LNCaP clone FGC (cell line): ENCODE measurements at places on chromosomes 3 and 15.

DNA sequence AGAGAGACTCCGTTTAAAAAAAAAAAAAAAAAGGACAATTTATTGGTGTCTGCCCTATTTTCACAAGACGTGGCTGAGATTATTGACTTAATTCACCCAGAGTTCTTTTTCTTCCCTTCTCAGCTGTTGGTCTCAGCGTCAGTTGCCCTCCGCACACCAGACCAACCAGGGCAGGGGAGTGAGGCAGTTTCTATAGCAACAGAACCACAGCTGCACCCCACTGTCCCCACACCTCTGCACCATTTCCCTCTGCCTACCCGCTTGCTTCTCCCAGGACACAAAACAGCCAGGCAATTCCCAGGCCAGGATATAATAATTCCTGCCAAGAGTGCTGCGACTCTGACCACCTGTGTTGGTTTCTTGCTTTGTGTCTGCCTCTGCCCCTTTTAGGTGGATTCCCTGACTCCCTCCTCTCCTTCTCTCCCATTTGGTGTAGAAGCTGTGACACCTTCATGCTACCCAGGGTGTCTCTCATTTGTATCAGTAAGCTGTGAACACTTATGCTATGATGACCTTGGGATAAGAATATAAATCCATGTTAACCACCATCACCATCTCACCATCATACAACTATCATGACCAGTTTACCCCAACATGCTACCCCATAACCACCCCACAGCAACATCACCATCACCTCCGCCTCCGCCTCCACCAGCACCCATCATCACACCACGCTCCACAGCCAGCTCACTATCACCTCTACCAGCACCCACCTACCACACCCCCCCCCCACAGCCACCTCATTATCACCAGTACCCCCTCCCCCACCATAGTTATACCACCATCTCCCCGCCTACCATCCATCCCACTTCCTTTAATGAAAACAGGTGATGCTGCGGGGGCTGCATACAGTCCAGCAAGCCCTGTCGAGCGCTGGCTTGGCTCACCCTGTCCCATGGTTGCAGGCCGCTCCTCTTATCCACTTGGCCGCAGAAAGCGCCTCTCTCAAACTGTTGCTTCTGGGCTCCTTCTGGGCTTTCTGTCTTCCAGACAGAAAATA, 589 bp downstream of the EPB42 start:
- DNase-seq, result no peak

DNA sequence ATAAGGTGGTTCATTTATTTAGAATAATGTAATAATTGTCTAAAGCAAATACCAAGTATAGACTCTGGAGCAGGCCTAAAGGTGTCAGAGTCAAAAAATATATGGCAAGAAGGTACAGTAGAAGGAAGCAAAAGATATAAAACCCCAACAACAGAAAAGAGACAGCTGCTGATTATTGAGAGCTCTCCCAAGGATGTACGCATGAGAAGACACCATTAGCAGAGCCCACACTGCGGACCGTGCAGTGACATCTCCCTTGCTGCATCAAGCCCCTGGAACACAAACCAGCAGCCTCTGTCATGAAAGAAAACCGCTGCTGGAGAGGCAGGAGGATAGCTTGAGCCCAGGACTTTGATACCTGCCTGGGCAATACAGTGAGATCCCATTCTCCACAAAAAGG, 18.0 kb upstream of the SLC6A20 start:
- no peak for DNase-seq

GRCh38 chr3:4532535-4533112, 39.5 kb downstream of the ITPR1 start:
- DNase-seq, result no peak

DNA sequence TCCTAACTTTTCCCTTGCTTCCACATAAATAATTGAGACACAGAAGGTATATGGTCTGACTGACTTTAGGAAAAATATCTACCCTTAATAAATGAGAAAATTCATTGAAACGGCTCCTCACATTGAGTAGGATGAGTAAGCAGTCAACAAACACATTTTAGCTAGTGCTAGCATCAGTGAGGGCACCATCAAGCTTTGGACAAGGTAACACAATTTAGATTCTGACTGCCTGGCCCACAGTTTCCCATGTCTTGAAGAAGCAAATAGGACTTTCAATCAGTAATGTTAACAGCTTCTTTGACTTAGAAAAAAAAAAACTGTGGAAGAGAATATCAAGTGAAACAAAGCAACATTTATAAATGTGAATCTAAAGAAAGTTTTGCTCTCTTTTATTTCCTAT, 70.1 kb upstream of the MBNL1 start:
- DNase-seq, result no peak

DNA sequence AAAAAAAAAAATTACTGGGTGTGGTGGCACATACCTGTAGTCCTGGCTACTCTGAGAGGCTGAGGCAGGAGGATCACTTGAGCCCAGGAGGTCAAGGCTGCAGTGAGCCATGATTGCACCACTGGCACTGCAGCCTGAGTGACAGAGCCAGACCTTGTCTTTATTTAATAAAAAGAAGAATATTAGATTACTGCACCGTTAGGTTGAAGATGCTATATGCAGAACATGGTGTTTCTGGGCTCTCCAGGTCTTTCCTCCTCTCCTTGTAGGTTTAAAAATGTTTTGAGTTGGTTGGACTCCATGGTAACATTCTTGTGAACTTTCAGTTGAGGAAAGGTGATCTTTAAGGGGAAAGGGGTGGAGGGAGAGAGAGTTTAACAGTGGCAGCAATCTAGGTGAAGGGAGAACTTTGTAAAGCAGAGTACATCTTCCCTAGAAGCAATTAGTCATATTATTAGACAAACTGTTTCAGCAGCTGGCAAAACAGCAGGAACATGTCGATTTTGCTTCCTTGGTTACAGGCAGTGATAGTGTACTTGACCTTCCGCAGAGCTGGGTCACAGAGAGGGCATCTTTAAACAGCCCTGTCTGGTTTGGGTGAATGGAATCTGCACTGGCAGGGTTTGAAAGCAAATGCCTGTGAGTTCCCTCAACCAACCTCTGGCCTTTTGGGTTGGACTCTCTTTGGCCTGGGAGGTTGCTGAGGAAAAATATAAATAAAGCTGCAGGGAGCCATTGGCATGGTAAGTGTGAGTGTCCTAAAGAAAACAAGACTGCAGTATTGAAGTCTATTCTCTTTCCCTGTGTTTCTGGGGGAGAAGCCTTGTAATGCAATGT, 42.8 kb downstream of the NR2C2 start:
- DNase-seq, result peak; percentile 46

DNA sequence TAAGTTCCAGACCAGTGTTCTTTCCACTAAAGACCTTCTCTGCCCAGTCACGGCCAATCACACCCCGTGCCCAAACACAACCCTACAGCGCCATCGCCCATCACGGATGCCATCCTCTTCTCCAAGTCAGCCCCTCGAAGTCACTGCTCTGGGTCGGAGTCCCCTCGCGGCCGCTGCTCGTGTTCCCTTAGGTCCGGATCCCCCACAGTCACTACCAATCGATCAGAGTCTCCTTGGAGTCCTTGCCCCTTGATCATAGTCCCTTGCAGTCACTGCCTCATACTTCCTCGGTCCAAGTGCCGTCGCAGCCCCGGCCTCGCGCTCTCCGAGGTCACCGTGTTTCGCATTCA, 461 bp downstream of the PCYT1A start:
- no peak for DNase-seq

DNA sequence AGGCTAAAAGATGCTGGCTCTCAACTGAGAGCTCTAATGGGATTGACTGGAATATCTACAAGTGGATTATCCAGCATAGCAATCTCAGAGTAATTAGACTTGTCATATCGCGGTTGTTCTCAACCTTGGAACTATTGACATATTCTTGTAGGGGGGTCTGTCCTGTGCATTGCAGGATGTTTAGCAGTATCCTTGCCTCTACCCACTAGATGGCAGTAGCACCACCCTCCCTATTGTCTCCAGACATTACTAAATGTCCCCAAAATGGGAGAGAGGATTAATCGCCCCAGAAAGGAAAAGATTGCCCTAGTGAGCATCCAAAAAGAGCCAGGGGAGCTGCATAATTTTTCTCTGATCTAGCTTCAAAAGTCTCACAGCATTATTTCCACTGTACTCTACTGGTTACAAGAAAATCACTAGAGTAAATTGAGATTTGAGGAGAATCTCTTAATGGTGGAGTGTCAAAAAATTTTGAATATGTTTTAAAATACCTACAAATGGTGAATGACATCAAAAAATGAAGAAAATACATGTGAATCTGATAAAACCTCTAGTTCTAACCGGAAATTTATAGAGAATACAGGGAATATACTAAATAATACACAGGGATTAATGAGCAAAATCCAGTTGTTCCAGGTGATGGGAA, 388.2 kb upstream of the AGTR1 start:
- DNase-seq, result no peak

DNA sequence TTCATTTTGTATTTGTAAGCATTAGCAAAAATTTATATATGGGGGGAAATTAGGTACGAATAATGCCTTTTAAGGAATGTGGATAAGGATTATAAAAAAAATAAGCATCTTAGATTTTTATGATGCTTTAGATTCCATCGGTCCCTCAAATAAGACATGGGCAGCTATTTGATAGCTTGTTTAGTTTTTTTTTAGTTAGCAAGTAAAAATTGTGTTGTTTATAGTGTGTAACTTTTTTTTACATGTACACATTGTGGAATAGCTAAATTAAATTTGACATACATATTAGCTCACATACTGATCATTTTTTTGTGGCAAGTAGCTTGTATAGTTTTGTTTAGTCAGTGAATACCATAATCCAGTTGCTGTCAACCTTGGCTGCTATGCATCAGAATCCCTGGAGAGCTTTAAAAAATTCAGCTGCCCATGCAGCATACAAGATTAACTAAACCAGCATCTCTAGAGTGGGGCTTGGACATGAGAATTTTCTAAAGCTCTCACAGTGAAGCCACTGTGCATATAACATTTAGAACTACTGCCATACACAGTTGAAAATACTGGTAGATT, 53.9 kb downstream of the TMOD3 start:
- DNase-seq, result no peak
